ENCODE measurements at places on chromosomes 6 and 20. TPM values are rescaled to one million over a fixed set of nuclear protein-coding genes. Genes with fewer than 3 reads are reported as not detected.

The MOXD1 gene
- total RNA-seq, result 1.8 TPM

The CNKSR3 gene
- total RNA-seq, result 5.3 TPM

The CST4 gene
- total RNA-seq, result not detected

The RAB44 gene
- total RNA-seq, result 0.02 TPM

The TRMT6 gene
- 33.1 TPM for total RNA-seq

The CST7 gene
- total RNA-seq, result not detected

The LIN28B gene
- 1.4 TPM for total RNA-seq

The ENPP1 gene
- total RNA-seq, result 2.3 TPM

The ACTR5 gene
- total RNA-seq, result 10.7 TPM

The LY6G6F gene
- not detected for total RNA-seq

The IL17F gene
- total RNA-seq, result not detected

The FAM217A gene
- not detected for total RNA-seq
